ENCODE measurements at places on chromosomes 16 and 17.

GRCh38 chr17:72474719-72475477 lies 354.1 kb downstream of the SOX9 start:
- no peak for DNase-seq

- DNase-seq: no peak
Measured at GRCh38 chr16:88697831-88698615, 8.2 kb downstream of the RNF166 start.

- peak; percentile 83 for DNase-seq
Measured at GRCh38 chr16:49788572-49788971, 67.3 kb downstream of the ZNF423 start.

DNA sequence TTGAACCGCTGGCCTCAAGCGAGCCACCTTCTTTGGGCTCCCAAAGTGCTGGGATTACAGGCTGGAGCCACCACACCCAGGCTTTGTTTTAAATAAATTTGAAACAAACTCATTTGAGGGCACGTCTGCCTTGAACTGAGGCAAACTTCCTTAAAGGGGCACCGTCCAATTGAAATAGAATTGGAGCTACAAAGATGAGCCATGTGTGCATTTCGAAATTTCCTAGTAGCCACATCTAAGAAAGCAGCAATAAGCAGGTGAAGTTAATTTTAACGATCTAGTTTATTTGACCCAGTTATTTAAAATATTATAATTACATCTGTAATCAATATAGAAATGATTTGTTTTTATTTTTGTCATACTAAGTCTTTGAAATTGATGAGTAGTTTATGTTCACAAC lies 755 bp upstream of the C16orf89 start:
- DNase-seq: no peak
